ENCODE measurements at places on chromosomes 5 and 9.

DNA sequence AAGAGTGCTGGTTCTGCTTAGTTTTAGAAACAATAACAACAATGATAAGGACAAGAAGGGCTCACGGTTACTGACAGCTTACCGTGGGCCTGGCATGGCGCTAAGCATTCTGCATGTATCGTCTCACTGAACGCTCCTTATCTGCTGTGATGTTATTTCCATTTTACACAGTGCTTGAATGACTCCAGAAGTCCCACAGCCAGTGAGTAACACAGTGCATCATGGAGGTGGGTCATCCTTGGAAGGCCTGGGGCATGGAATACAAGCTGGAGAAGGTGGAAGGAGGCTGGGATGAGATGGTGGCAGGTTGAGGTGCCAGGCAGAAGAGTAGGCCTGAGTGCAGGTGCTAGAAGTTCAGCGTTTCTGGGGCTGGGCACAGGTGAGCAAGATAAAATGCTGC is 36.5 kb upstream of the FAT2 start:
- no peak for DNase-seq

DNA sequence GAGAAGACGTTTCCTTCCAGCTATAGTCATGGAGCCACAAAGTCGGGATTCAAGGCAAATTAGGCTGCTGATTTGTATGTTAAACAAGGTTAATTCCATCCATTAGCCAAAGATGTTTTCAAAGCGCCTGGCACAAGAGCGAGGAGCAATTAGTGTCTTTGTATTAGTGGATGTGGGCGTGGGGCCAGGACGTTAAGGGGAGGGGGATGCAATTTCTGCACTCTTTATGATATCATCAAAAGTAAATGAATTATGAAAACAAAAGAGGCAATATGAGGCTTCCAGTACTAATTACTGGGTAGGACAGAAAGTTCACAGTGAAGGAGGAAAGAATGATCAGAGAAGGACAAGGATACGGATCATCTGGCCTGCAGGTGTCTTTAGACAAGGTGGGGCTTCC is 230.9 kb upstream of the MSX2 start:
- no peak for DNase-seq

DNA sequence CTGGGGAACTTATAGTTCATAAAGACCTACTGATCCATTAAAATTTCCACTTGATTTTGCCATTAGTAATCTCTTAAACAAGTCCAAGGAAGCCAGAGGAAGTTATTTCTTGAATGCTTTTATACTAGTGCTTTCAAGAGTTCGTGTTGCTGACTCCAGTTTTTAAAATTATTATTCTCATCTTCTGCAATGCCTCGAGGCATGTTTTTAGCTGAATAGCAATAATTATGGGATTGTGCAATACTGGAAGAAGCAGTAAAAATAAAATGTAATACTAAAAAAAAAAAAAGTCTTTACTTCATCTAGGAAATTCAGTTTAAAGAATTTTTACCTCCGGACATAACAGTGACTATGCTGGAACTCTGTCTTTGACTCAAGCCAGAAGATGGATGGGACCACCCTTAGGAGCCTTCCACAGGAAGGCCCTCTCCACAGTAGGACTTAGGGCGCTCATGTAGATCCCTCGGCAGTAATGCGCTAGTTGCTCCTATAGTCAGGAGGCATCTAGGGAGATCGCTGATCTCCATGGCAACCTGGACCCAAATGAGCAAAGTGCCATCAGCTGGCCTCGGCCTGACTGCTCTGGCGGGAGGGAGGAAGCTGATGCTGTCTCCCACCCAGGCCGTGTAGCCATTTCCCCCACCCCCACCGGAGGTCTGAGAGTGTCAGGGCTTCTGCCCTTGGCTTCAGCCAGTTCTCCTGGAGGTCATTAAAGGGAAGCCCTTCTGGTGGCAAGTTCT is 56.7 kb downstream of the DAPK1 start:
- no peak for DNase-seq

DNA sequence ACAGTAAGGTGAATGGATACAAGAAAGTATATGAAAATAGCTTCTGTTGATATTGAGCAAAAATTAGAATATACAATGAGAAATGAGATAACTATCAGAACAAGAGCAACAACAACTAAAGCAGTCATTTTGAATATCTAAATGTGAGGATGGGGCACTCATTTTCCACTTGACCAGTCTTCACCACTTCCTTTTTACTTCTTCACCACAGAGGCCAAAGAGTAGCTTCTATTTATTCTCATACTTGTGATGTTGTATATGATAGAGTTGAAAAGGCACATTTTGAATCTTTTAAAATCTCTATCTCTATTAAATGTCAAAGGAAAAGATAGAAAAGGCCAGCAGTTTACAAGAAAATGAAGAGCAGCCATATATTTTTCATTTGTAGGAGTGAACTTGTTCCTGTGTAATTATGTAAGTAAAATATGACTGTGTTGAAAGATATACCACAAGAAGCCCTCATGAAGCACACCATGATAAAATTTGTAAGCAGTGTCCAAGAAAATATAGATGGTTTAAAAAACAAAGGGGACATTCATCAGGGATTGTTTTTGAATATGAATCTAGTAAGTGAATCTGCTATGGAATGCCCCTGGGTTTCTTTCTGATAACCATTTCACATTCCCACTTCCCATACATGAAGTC is 39.2 kb downstream of the ADAMTS19 start:
- no peak for DNase-seq

DNA sequence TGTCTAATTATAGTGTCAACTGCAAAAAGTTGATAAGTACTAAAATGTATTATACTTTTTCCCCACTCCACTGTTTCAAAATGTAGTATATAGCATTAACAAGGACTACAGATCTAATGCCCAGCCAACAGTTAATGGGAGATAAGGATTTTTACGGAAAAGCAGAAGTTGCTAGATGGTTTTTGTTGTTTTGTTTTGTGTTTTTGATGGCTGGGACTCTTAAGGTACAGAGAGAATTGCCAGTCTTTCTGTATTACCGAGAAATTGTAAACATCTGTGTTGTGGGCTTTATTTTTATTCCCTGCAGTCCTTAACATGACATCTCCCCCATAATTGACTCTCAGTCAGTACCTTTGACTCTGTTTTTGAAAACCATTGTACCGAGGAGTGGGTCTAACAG is 44.0 kb downstream of the TRIO start:
- DNase-seq: no peak

GRCh38 chr9:126327006-126327713 is 531 bp downstream of the MVB12B start:
- DNase-seq: no peak

DNA sequence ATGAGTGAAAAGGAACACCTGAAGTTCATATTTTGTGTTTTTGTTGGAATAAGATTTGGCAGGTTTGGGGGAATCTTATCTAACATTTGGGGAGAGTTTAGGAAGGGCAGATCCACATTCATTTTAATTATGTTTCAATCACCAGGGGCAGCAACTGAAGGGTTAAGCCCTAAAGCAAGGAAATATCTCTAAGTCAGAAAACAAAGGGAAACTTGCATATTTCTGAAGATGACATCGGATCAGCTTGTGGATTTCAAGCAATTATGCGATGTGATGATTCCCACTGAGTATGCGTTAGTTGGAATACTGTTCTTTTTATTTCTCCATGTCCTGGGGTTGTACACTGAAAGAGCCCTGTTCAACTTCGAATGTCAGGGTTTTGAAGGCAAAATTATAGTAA is 59.8 kb upstream of the NFIB start:
- DNase-seq: no peak

GRCh38 chr5:140084541-140084940 is 29.4 kb upstream of the PURA start:
- no peak for DNase-seq

DNA sequence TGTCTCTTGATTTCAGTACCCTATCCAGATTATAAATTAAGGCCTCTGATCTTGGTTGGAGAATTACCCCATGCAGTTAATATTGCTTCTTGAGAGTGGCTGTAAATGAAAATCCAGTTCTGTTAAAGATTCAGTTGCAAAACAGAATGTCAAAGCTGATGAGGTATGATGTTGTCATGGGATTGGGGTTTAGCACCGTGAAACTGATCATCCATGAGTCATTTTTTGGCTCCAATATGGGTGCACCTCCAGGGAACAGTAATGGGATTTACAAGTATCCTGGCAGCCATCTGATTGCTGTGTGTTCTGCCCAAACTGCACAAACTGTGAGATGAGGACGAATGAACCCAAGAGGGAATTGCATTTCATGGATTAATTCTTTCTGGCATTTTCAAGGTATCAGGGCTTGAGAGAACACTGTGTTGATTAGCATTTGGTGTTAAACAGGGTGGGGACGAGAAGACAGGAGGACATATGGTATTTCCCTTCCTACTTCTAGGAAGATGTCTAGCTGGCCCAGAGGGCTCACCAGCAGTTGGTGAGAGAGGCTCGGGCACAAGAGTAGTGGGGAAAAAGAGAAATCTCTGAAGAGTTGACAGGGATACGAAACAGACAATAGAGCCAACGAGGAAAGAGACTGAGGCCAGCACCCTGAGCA is 214.7 kb downstream of the GAS1 start:
- DNase-seq: no peak

GRCh38 chr9:19938990-19939733 is 150.3 kb upstream of the SLC24A2 start:
- no peak for DNase-seq

DNA sequence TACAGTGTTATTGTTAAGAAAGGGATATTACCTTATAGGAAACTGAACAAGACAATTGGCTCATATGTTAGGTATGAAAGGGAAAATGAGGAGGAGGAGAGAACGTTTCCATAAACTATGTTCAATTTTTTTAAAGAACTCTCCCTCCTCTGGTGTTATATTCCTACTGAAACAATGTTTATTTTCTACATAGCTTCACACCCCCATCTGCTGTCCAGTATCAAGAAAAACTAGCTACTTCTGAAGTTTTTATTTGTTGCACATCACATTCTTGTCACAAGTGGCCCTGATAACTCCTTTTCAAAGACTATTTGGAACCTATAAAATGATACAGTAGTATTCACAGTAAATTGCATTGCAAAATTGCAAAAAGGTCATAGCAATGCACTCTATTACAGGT is 223.4 kb upstream of the FAM174A start:
- no peak for DNase-seq

- no peak for DNase-seq
Measured at GRCh38 chr9:19663570-19663969, 125.3 kb downstream of the SLC24A2 start.

DNA sequence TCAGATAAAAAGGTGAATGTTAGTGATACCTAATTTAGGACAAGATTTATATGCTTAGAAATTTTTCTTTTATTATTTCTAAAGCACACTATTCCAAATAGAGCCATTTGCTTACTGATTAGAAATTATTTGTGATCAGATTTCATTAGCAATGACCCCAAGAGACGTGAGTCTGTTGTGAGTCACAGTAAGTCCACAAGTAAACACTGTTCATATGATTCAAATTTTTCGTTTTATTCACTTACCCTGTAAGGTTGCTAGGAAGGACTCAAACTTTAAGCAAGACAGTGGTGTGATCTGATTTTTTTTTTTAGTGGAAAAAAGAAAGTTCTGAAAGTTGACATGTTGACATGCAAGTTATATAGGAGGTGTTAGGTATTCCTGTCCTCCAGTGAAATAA is 1.2 kb downstream of the CARD6 start:
- no peak for DNase-seq

GRCh38 chr5:133902511-133903118 is 65.8 kb downstream of the C5orf15 start:
- no peak for DNase-seq

- DNase-seq: no peak
Measured at GRCh38 chr9:129476821-129477611, 143.9 kb downstream of the C9orf50 start.

DNA sequence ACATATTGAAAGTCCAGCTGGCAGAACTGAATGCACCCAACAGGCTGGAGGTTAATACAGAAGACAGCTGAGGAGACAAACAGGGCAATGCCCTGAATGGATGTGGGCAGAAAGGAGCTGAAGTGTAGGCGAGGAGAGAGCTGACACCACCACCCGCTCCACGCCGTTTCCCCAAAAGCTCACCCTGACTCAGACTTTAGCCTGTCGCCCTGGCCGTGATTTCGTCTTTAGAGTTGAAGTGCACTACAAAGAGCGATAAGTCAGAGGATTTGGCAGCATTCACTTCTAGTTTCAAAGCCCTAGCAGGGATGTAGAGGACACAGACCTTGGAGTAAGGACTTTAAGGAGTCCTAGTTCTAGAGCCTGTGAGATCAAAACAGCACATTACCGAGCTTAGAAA is 2.2 kb upstream of the ERAP1 start:
- peak; percentile 28 for DNase-seq

GRCh38 chr9:70514273-70514672 is 99.8 kb upstream of the KLF9 start:
- no peak for DNase-seq

DNA sequence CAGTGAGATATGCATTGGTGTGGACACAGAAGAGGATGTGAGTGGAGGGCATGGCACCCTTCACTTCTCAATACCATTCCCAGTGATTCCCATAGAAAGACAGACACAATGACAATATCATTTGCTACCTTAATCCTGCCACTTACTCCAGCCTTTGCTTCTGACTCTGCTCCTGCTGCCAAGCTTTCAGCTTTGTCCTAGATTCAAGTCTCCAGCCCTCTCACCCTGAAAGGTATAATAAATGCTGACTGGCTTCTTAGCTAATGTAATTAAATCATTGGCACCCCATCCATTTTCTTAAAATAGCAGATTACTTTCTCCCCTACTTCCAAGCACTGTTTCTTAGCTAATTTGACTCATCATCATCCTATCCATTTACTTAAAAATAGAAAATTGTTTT is 41.1 kb upstream of the CDC42SE2 start:
- DNase-seq: no peak

DNA sequence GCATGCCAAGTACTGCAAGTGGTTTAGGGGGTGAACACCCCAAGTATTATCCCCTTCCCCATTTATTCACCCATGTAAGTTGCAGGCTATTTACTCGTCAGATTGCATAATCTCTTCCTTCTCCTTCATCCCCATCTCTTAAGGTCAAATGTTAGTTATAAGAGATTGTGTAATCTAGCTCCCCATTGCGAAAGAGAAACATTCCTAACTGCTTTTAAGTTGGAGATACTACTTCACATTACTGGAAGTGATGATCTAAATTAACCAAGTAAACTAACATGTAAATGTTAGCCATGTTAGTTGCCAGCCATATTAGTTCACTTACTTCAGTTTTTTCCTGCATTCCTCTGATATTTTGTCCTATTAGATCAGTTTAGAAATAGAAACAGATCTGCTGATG is 262.3 kb downstream of the TAF11L14 start:
- no peak for DNase-seq

- no peak for DNase-seq
Measured at GRCh38 chr5:109028608-109029299, 281.1 kb downstream of the FER start.

DNA sequence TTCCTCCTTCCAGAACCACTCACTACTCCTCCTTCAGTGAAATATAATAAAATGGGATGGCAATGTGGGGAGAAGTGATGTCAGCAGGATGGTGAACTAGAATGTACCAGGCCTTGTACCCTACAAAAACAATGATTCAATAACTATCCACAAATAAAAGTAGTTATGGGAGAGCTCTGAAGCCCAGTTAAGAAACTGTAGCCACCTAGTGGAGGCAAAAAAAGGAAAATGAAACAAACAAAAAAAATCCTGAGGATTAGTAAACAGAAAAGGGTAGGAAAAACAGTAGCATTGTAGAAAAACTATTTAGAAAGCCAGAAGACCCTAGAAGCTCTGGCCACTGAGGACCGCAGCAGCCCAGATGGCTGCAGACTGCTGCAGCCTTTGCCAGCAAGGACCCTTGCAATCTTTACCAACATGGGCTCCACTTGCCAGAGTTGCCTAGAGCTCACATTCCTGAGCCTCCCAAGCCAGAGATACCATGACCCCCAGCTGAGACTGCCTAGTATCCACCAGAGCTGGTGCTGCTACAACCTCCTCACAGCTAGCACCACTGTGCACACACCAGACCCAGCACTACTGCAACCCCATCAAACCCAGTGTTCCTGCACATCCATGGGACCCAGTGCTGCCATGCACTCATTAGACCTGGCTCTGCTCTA is 259.7 kb upstream of the MSX2 start:
- no peak for DNase-seq

Data from activated CD4-positive, alpha-beta T cell treated with anti-CD3 and anti-CD28 coated beads, Interleukin-2, Interleukin-6, amounts not matched to agents 100 ng/mL and 50 ng/mL, durations not matched to agents 16 hours and 8 hours (primary cell).